Left ventricle myocardium superior (tissue), 1 donor: ENCODE measurements at places on chromosomes 4 and X. TPM values are rescaled to one million over a fixed set of nuclear protein-coding genes. Genes with fewer than 3 reads are reported as not detected.

DNA sequence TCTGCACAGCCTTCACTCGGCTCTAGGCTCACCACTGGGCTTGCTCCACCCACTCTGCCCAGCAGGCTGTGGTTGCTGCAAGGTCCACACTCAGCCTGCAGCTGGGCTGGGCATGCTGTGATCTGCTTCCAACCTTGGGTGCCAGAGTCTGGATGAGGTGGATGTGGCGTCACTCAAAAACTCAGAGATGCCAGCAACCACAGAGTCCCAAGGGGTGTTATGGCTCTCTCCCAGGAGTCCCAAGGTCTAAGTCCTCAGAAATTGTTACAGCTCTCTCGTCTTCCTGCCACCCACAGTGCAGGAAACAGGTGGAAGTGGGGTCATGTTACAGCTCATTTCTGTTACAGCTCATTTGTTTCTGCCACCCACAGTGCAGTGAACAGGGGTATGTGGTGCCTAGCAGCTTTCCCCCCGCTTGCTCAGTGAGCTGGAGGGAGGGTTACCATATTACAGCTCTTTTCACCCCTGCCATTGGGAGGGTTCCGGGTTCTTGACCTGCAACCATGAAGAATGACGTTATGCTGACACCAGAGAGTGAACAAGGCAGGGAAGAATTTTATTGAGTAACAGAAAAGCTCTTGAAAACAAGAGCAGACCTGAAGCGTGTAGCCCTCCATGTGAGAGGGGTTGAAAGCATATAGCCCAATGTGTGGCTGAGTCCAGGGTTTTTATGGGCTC is 893.9 kb downstream of the PCDH7 start:
- no peak for DNase-seq

DNA sequence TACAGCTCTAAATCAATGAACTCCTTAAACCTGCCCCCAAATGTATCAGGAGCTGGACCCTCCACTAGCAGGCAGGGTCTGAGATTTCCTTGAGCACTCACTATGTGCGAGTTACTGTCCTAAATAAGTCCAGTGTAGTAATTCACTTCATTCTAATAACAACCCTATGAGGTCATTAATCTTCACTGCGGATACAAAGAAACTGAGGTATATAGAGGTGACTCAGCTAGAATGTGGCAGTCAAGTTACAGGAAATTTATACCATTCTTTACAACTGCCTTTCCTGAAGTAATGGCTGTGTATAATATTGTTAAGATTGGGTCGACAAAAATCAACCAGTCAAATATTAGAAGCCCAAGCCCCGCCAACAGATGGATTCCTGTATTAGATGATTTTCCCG is 473.9 kb upstream of the FTHL17 start:
- DNase-seq: no peak

GRCh38 chr4:94348666-94349065 is 6.0 kb upstream of the HPGDS start:
- DNase-seq: no peak

The SEL1L3 gene
- total RNA-seq: 2.8 TPM

GRCh38 chr4:43163101-43163792 is 270.7 kb downstream of the GRXCR1 start:
- DNase-seq: no peak

The SSX3 gene
- not detected for total RNA-seq

DNA sequence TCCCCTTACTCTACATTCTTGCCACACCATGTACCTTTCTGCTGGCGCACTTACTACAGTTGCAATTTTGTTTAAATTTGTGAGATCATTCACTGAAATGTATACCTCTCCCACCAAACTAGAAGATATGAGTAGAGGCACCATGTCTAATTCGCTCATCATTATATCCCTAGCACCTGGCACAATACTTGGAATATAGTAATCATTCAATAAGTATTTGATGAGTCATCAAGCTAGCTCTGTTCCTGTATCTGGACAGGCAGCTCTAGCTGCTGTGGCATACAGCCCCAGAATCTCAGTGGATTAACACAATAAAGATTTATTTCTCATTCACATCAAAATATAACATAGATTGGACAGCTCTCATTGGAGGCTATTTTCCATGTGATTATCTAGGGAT is 245.9 kb downstream of the IDS start:
- no peak for DNase-seq

DNA sequence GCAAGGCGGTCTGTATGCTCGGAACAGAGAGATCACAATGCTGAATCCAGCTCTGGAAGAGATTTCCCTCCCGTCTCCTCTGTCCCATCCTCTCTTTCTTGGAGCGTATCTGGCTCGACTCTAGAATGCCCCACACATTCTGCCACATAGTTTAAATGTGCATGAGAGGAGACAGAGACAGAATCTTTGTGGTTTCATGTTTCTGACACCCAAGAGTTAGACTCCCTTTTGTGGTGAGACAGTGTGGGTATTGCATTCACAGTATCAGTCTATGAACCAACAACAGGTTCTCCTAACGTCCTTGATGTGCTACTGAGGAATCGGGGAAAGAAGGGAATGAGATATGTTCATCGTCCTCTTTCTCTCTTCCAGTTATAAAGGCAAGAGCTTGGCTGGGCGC is 25.3 kb downstream of the FAM47E start:
- DNase-seq: no peak

The TMPRSS11E gene
- total RNA-seq: not detected

- no peak for DNase-seq
Observed at GRCh38 chr4:4675641-4676040, 133.8 kb upstream of the STX18 start.

The SUPT20HL1 gene
- not detected for total RNA-seq

The GAGE12J gene
- not detected for total RNA-seq

DNA sequence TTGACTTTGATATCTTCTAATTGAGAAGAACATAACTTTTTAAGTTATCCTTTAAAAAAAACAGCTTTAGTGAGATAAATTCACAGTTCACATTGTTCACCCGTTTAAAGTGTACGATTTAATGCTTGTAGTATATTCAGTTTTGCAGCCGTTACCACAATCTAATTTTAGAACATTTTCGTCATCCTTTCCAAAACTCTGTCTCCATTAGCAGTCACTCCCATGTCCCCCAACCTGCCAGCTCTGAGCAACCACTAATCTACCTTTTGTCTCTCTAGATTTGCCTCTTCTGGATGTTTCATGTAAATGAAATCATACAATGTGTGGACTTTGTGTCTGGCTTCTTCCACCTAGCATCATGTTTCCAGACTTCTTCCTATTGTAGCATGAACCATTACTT is 38.6 kb downstream of the CLCN4 start:
- no peak for DNase-seq

The TMEM31 gene
- total RNA-seq: not detected

DNA sequence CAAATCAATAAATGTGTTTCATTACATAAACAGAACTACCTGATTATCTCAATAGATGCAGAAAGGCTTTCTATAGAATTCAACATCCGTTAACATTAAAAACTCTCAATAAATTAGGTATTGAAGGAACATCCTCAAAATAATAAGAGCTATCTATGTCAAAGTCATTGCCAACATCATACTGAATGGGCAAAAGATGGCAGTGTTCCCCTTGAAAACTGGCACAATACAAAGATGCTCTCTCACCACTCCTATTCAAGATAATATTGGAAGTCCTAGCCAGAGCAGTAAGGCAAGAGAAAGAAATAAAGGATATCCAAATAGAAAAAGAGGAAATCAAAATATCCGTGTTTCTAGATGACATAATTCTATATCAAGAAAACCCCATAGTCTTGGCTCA is 466.4 kb downstream of the MAGEE1 start:
- no peak for DNase-seq

The ZCCHC18 gene
- total RNA-seq: 0.30 TPM

The SLC34A2 gene
- total RNA-seq: 0.07 TPM

The DDX53 gene
- total RNA-seq: not detected

GRCh38 chr4:120520761-120521160 is 401.8 kb downstream of the PRDM5 start:
- DNase-seq: no peak

DNA sequence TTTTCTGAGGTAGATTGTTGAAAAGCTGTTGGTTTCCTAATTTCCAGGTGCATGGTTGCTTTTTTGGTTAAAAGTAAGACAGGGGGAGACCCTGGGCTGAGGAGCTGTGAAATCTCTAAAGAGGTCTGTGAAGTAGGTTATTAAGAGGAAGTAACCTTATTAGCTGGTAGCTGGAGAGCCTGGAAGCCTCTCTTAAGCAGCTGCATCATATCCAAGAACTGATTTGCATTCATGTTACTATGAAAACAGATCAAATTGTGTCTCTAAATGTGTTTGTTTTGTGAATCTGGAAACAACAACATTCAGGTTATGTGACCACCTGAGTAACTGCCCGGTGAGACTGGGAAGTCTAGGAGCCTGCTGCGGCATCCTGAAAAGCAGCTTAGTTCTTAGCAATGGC is 54.1 kb downstream of the ARHGAP10 start:
- no peak for DNase-seq

GRCh38 chr4:79178760-79179159 is 147.1 kb downstream of the NAA11 start:
- DNase-seq: no peak

GRCh38 chrX:107542500-107542899 is 85.8 kb upstream of the PRPS1 start:
- DNase-seq: no peak

The NLGN3 gene
- 0.92 TPM for total RNA-seq
